ENCODE measurements at places on chromosomes 4 and X.

DNA sequence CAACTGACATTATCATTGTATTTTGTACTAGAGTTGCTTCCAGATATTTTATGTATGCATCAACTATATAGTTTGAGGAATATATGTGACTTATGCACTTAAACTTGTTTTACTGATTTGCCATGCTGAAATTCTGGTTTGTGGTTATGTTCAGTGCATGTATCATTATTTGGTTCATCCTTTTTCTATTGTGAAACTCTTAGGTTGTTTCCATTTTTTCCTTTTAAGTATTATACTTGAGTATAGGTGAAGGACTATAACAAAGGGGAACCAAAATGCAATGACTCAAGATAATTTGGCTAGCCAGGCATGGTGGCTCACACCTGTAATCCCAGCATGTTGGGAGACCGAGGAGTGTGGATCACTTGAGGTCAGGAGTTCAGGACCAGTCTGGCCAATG, 21.1 kb upstream of the EPGN start:
- no peak for DNase-seq

- DNase-seq: no peak
Measured at GRCh38 chr4:81754169-81754568, 282.5 kb upstream of the RASGEF1B start.

DNA sequence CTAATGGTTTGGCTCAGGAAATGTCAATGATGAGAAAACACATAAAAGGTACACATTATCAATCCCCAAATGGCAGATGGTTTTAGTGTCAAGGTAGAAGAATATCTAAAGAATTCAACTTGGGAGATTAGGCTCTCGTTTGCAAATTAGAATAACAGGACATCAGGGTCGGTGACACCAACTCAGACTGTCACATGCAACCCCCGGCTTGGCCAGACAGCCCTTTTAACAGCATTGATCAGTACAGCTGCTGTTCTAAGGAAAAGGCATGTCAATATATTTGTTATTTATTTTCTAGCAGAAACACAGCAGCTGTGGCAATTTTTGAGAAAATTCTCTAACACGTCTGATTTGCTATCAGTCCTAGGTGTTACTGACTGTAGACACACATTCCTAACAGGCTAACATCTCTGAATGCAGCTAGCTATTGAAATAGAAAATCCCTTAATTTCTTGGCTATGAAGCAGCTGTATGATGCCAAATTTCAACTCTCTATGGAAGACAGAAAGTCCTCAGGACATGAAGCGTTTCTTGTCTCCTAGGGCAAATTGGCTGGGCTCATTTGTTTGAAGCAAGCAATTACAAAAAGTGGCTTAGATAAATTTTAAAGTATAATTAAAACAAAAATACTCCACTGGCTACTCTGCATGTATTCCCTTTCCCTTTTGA, 269.0 kb upstream of the CXXC4 start:
- DNase-seq: no peak

GRCh38 chrX:34404386-34405070, 252.6 kb downstream of the TMEM47 start:
- DNase-seq: no peak

DNA sequence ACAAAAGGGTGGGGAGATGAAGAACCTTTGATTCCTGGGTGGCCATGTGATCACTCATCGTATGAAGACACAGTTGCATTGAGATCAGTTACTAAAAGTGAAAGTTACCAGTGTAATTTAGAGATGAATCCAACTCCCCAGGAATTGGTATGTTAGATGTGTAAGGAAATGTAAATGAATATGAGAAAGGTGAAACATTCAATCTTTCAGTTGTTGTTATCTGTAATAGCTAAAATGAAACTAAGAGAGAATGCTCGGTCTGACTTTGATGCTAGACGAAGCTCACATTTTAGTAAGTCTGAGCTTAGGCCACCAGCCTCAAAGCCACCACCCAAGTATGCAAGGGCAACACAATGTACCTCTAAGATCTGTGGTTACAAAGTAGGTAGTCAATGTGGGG, 194.3 kb upstream of the POF1B start:
- no peak for DNase-seq

Measured in stimulated activated CD4-positive, alpha-beta T cell treated with anti-CD3 and anti-CD28 coated beads, Interleukin-12 subunit alpha, Interleukin-12 subunit beta, amount 100 ng/mL, for 4 hours (primary cell).